Stimulated activated CD8-positive, alpha-beta memory T cell treated with anti-CD3 and anti-CD28 coated beads, Interleukin-7, amount 100 ng/mL, for 1 hour (primary cell): ENCODE measurements at places on chromosomes 4 and X.

GRCh38 chr4:88446124-88446523, 10.8 kb upstream of the HERC5 start:
- no peak for DNase-seq

DNA sequence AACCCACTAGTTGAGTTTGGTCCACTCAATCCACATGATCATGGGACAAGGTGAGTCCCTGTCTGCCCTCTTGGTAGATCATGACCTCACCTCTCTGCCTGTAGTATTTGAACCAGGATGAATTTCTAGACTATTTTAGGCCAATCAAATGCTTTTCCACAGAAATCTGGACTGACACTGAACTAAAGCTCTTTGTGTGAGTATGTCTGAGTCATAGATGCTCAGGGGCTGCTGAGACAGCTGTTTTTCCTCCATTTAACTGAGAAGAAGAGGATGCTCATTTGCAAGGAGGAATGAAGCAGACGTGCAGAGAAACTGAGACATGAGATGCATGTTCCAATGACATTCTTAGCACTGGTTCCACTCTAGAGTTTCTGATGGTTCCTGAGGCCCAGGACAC, 77.3 kb upstream of the TMEM47 start:
- DNase-seq = no peak

- DNase-seq = no peak
Measured at GRCh38 chr4:39170301-39170700, 12.0 kb upstream of the WDR19 start.

DNA sequence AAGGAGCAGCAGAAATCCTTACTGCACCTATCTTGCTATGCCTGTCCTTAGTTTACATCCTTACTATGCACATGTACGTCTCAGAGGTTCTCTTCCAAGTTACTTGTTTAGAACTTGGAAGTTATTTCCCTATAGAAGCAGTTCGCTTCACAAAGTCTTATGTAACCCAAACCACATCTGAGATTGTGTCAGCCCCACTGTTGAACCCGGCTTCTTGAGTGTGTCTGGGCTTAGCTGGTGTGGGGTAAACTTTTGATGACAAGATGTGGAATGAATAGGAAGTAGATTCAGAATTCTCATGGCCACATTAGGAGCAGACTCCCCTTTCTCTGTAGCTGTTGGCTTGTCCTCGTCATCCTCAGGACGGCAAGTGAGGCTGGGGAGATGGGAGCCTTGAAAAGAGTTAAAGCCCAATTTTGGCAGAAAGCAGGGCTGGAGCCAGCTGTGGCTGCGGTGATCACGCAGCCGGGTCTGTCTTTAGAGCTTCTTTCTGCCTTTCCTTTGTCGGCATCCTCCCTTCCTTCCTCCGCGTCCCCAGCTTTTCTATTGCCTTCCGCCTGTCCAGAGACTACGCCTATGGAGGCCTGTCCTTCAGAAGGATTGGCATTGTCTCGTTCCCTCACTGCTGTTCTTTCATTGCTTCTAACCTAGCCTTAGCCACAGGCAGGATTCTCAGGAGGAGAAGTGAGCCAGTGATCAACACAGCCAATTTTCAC, 23.0 kb upstream of the LIMCH1 start:
- DNase-seq = no peak

GRCh38 chr4:6999172-7000086, 43.7 kb upstream of the TADA2B start:
- no peak for DNase-seq
